ENCODE measurements at places on chromosomes 2 and 18.

- no peak for DNase-seq
Observed at GRCh38 chr2:174233771-174234275, 14.5 kb downstream of the OLA1 start.

GRCh38 chr2:10449838-10450691 is 1.9 kb upstream of the ODC1 start:
- no peak for DNase-seq

- no peak for DNase-seq
Observed at GRCh38 chr2:238401551-238401950, 25.2 kb upstream of the ASB1 start.

DNA sequence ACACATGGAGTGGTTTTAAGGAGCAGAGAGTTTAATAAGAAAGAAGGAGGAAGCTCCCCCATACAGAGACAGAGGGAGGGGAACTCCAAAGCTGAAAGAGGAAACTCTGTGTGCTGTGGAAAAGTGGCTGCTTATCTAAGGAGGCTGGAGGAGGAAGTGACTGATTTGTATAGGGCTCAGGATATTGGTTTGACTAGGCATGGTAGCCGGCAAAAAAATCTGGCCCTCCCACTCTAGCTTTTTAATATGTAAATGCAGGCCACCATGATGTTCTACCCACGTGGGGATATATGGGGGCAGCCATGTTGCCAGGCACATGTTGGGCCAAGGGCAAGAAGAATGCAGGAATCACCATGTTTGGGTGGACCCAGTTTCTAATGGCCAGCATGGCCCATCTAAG is 64.3 kb downstream of the HNMT start:
- no peak for DNase-seq

DNA sequence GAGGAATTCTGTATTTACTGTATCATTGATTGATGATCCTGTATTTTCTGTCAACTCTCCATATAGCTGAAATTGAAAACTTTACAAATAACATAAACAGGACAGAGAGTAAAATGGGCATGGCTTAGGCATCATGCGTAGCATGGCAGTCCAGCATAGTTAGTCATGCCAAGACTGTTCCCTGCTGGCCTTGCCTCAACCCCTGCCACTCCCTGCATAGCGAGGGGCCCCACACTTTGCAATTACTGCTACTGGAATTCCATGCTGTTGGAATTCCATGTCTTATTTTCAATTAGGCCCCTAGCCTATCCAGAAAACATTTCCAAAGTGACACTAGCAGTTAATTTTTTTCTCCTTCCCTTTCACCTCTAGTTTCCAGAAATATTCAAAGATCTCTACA is 15.1 kb upstream of the SOX11 start:
- DNase-seq = no peak

GRCh38 chr2:189594305-189594704 is 13.7 kb upstream of the SLC40A1 start:
- DNase-seq = no peak

DNA sequence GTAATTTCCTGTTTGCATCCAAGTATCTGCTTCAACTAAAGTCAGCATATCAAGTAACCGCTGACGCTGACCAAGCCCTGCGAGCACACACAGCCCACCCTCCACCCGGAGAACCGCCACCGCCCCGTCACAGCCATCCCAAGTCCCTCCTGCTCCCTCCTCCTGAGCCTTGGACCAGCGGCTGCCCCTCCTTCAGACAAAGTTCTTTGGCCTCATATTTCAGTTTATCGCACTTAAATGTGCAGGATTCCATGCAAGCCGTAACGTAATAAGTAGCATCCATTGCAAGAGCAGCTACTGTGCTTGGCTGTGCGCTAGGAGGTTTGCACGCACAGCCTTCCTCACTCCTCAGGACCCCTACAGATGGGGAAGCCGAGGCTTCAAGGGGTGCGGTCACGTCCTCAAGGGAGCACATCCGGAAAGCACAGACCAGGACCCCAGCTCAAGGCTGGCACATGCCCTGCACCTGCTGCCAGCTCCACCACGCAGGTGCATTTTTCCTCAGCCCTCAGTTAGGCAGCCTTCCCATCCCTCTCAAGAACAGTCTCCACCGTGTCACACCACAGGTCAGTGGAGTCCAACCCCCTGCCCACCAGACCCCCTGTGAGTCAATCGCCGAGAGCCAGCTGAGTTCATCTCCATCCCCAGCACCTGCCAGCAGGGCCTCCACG is 17.1 kb downstream of the PXDN start:
- no peak for DNase-seq

- DNase-seq = no peak
Observed at GRCh38 chr2:204049635-204050034, 113.1 kb downstream of the ICOS start.

DNA sequence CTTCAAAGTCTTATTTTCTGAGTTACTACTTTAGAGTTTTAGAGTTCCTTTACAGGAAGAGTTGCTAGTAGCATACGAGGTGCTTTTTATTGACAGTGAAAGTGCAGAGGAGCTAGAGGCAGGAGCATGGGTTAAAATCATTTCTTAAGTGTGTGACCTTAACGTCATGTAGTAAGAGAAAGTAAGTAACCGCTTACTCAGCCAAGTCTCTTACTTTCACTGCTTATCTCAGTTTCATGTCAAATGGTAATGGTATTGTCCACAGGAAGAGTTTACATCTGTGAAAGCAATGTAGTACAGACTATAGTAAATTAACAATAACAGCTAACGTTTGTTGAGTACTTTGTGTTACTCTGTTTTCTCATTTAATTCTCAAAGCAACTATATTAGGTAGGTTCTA is 12.6 kb downstream of the NDUFAF7 start:
- no peak for DNase-seq

- DNase-seq = no peak
Observed at GRCh38 chr18:74520096-74520833, 14.0 kb upstream of the CNDP1 start.

- no peak for DNase-seq
Observed at GRCh38 chr2:28276076-28276618, 116.5 kb upstream of the FOSL2 start.

- no peak for DNase-seq
Observed at GRCh38 chr18:14961991-14962390, 214.0 kb downstream of the ANKRD30B start.

- DNase-seq = no peak
Observed at GRCh38 chr2:17323697-17324096, 194.5 kb downstream of the RAD51AP2 start.

GRCh38 chr2:174678395-174678794 is 80.8 kb upstream of the WIPF1 start:
- DNase-seq = no peak

- no peak for DNase-seq
Observed at GRCh38 chr2:69138247-69138772, 125.3 kb downstream of the ANTXR1 start.

GRCh38 chr2:17610521-17610920 is 70.0 kb downstream of the VSNL1 start:
- no peak for DNase-seq

GRCh38 chr2:132419235-132419634 is 2.6 kb downstream of the GPR39 start:
- DNase-seq = no peak

DNA sequence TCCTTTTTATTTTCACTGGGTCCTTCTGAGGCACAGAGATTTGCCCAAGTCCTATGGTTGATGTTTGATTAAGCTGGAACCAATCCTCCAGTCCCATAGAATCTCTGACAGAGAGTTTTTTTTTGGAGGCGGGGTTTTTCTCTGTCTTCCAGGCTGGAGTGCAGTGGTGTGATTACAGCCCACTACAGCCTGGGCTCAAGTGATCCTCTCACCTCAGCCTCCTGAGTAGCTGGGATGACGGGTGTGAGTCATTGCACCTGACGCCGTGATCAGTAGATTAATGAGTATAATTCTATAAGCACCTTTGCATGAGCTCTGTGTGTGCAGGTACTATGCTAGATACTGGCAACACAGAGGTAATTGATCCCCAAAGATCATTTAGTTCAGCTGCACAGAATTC is 15.3 kb upstream of the TRPM8 start:
- no peak for DNase-seq

- no peak for DNase-seq
Observed at GRCh38 chr2:223538920-223539440, 63.2 kb downstream of the SCG2 start.

DNA sequence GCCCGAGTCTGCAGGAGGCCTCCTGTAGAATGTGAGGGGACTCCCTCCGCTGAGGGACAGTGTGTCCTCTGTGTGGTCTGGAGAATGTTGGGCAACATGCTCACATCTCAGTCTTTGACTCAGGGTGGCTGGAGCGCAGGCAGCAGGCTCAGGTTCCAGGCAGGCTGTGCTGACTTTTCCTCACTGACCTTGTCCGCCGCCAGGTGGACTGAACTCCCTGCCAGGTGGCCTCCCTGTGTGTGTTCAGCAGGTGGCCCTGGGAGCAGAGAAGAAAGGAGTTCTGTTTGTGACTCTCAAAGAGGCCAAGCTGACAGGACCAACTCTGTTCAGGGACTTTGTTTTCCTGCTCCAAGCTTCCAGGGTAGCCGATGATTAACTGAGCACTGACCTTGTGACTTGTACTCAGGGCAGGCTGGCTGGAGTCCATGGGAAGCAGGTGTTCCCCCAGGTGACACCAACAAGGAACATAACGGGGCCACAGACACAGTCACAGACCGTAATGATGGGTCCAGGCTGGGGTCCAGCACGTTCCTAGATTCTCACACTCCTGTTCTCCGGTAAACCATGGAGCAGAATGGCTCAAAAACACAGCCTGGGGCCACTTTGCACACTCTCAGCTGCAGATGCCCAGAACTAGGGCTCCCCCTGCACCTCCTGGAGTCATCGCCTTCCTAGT is 439.8 kb downstream of the RNF144A start:
- no peak for DNase-seq

DNA sequence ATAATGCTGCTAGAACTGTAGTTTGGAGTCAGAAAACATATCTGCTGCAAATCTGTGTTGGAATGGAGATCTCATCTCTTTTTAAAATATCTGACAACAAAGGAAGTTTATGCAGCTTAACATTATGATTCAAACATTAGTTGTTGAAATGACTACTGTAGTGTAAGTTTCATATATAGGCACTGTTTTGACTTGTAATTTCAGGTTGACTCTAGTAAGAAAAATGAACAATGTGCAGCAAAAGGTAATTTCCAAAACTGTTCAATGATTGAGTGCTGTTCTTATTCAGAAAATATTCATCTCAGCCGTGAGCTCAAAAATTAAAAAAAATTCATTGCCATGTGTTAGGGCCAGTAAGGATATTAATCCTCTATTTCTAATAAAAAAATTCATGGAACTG is 48.5 kb downstream of the CCDC138 start:
- DNase-seq = no peak

DNA sequence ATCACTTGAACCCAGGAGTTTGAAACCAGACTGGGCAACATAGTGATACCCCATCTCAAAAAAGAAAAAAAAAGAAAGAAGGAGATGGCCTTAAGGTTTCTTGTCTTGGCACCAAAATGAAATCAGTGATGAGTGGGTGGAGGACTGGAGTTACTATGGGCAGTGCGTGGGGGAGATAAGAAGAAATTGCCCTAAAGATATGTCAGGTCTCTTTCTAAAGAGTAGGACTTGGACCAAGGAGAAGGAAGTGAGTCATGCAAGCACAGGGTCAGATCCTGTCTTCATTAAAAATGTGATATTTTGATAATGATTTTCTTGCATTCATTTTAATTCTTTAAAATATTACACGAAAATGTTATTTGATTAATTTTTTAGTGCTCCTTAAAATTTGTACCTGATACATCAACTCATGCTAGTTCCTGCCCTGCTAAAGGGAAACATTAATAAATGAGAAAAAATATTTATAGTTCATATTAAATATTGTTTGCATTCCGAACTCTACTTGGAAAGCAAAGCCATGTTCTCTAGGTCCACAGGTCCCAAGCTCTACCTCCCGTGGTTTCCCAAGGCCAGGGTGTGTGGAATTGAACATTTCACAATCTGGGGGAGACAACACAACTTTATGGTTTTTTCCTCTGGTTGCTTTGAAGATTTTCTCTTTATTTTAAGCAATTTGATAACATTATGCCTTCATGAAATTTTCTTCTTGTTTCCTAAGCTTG is 62.6 kb upstream of the CTLA4 start:
- no peak for DNase-seq

DNA sequence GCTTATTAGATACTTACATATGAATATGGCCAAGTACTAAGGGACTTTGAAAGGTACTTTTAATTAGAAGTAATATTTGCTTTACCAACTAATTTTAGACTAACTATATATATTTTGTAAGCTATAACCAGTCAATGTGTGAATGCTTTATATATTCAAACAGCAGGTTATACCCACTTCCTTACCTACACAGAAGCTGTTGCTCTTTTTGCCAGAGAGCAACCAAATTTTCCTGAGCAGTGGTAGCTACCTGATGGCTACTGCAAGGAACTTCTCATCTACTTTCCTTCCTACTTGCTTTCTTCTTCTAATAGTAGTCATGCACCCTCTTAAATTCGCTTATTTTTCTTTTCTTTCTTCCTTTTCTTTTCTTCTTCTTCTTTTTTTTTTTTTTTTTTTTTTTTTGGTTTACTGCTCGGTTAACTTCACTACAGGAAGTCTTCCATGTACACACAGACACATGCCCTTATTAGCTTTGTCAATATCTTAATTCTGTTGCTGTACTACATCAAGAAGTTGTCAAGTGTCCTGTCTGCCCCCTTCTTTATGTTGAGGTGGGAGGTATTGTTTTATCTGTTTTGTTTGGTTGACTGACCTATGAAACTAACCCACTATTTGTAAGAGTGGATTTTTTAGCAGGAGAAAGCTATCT is 95.0 kb downstream of the EPC2 start:
- no peak for DNase-seq

DNA sequence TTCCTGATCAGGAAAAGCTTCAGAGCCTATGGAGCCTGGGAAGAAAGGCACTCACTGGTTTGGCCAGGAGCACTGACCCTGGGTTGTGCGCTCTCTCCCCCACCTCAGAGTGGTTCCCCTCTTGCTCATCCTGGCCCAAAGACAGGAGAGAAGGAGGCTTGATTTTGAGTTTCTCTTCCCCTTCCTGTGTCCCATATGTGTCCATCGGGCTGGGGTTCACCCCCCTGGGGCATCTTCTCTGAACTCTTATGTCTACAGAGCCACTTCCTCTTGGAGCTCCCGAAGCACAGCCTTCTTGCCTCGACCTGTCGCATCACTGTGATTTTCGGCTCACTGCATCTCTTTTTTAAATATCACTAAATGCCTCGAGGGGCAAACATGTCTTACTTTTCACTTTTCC is 692.3 kb downstream of the RNF144A start:
- DNase-seq = no peak

DNA sequence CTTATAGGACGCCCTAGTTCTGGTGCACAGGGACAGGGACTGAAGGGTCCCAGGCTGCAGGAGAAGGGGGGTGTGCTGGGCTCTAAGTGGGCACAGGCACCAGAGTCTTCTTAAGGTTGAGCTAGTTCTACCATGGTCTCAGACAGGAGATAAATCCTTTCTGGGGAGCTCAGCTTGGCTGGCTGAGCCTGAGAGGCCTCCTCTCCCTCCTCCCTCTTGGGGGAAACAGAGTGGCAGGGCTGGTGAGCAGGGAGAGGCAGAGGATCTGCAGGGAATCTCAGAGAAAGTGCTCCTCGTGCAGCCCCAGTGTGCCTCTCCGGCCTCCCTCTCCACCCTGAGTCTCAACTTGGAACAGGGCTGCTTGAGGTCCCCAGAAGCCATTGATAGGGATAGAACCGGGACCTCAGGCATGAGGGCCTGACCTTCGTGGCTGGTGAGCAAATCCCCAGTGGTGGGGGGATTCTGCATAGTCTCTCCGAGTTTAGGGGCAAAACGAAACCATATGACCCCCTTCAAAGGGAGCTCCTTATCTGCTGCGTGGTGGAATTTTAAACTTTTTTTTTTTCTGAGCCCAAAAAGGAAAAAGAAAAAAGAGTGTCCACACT is 2.0 kb downstream of the GDF7 start:
- no peak for DNase-seq
